ENCODE measurements at places on chromosomes 12 and 14.

GRCh38 chr12:113889076-113889475 lies 77.0 kb downstream of the RBM19 start:
- no peak for DNase-seq

GRCh38 chr14:105176513-105176912 lies 4.6 kb downstream of the NUDT14 start:
- DNase-seq, result no peak

GRCh38 chr12:24759155-24759554 lies 189.7 kb downstream of the BCAT1 start:
- DNase-seq, result no peak

DNA sequence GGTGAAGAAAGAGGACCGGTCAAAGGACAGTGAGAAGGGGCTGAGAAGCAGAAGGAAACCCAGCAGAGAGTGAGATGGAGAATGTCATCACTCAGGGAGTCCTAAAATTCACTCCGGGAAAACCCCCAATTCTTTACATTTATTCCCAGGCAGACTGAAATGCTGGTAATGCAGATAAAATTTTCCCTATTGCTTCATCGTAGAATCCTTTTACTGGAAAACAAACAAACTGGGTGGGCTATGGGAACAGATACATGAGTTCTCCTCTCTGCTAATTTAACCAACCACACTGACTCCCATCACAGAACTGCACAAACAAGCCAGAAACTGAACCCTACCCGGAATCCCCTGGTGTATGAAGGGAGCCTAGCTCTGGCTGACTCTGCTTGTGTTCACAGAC lies 20.9 kb downstream of the HEBP1 start:
- no peak for DNase-seq

GRCh38 chr14:50025073-50025472 lies 91.3 kb downstream of the VCPKMT start:
- DNase-seq, result no peak

GRCh38 chr12:8127138-8127537 lies 3.7 kb downstream of the CLEC4A start:
- no peak for DNase-seq

DNA sequence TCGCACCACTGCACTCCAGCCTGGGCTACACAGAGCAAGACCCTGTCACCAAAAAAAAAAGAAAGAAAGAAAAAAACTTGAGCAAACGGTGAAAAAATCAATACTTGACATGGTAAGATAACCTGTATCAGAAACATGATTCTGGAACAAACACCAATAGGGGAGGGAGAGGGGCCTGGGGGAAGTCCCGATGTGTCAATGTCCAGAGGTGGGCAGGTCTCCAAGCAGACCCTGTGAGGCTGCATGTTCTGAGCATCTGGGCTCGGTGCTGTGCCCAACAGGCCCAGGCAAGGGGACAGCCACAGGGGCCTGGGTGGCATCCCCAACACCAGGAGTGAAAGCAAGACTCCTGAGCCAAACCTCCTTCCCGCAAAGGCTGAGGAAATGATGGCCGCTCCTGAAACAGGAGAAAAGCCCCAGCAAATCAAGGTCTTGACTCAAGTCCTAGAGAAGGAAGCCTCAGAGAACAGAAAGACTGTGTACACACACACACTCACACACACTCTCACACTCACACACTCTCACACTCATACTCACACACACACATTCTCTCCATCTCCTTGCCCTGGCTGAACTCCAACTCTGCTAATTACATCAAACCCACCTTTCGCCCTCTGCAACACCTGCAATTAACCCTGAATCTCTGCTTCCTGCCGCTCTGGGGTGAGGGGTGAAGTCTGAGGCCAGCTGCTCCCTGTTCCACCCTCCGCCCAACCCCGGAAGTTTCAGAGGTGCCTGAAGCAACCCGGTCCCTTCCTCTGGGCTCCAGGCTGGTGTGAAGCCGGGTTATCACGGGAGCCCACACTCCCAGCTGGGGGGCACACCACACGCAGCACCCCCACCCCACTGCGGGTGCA lies 20.4 kb downstream of the CCDC88C start:
- DNase-seq, result no peak

DNA sequence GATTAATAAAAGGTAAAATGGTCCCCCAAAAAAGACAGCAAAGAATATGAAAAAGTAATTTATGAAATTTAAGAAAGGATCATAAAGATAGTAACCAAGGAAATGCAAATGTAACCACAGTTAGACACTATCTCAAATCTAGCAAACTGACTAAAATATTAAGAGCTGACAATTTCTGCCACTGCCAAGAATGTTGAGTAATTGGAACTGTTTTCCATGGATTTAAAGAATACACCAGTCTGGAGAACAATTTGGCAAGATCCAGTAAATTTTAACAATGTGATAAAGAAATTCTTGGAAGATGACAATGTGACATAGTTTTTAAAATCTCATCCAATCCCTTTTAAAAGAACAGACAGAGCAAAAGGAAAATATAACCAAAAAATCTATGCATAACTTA lies 798.0 kb upstream of the MGAT4C start:
- no peak for DNase-seq

GRCh38 chr14:34797747-34798583 lies 77.2 kb downstream of the BAZ1A start:
- DNase-seq, result no peak

- no peak for DNase-seq
These were observed 208.9 kb downstream of the CACNA1C start for GRCh38 chr12:2261708-2262107.

DNA sequence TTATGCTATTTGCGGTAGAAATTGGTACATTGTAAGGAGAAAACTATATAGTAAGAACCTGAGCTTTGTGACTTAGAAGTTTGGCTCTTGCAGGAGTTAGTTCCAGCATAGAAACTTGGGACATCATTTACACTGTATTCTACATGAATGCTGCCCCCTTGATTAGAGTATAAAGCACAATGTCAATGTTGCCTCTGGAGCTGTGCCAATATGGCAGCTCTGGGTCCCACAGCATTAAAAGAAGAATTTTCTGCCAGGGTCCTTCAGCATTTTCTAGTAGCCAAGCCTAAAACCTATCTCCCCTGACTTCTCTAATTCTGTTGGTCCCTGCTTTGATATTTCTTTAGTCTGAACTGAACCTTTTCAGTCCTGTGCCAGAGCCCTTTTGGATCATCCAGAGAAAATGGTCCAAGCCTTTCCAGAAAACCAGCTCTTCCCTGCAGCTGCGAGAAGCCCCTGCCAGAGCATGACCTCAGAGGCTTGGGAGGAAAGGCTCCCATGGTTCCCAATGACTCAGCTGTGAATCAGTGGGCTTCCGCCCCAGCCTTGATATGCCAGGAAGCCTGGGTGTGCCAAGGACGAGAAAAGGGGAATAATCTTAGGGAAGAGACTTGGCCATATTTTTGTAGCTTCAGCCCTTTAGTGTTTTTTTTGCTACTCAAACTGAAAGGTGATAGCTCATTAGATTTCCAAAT lies 43.2 kb downstream of the PLEKHG7 start:
- peak; percentile 86 for DNase-seq

DNA sequence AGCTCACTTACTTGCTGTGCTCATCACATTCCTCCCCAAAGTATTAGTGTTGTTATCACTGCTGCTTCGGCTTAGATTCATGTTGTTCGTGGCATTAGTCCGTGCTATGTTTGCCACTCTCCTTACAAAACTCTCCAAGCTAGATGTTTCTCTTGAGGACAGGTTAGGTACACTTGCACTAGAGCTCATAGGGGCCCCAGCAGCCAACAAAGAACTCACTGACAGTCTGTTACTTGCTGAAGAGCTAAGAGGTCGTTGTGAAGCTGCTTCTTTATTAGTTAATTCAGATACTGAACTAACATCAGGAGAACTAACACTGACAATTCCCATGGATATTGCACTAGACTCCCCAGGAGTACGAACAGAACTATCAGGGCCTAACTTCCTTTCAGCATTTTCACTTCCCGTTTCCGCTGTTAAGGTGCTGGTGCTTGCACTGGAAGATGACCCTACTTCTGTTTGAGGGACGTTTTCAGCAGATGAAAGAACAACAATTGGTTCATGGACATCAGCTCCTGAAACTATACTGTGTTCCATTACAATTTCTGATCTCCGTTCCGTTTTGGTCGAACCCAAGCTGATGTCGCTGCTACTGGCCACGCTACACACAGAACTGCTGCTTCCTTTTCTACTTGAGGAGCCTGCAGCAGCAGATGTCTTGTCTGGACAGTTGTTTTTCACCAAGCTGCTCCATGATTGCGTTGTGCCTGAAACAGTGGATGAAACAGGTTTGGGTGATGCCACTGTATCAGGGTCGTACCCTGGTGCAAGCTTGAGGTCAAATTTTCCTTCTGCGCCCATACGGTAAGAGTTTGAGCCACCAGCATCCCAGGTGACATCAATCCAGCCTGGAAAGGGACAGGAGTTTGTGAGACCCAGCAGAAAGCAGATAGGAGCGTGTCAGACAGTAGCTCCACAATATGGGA lies 78.7 kb downstream of the HECTD1 start:
- no peak for DNase-seq

DNA sequence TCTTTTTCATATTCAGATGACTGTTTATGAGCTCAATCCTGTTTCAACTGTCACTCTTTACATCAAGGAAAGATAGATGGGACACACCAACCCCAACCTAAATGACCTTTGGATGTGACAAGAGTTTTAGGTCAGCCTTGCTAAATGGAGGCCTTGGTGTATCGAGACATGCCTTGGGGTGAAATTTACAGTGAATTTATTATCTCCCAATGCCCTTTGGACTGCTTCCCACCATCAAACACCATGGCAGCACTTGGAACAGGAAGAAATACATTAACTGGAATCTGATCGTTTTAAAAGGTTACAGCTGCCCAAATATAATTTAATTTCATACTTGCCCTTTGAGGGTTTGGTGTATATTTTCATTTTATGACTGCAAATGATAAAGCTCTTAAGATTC lies 327.6 kb downstream of the SOX5 start:
- DNase-seq, result no peak

- no peak for DNase-seq
These were observed 32.2 kb downstream of the ELK3 start for GRCh38 chr12:96226401-96226800.

GRCh38 chr12:66280561-66280960 lies 21.7 kb upstream of the HELB start:
- no peak for DNase-seq
